ENCODE measurements at places on chromosomes 16 and 17.

- DNase-seq, result peak; percentile 94
Measured at GRCh38 chr17:65547253-65547670, 14.2 kb downstream of the AXIN2 start.

DNA sequence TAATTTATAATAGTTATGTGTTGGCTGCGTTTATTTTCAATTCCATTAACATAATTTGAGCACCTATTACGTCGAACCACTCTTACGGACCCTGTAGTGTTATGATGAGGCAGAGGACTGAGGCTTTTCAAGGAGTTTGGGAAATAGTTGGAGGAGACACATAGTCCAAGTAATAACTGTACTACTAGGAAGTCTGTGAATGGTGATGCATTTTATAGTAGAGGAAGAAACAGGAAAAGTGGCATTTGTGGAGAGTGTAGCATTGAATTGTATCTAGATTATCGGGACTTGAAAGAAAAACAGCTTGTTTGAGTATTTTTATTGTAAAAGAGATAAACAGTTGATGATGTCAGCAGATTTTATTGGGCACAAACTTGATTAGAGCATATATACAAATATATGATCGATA, 1.7 kb downstream of the NFATC3 start:
- no peak for DNase-seq

GRCh38 chr16:49587511-49587910, 213.9 kb downstream of the C16orf78 start:
- no peak for DNase-seq

- peak; percentile 5 for DNase-seq
Measured at GRCh38 chr16:47142486-47142820, 1.3 kb downstream of the NETO2 start.

GRCh38 chr16:11200592-11200991, 55.4 kb downstream of the SOCS1 start:
- DNase-seq, result no peak

GRCh38 chr17:28807925-28808634, 34.5 kb downstream of the FAM222B start:
- no peak for DNase-seq

DNA sequence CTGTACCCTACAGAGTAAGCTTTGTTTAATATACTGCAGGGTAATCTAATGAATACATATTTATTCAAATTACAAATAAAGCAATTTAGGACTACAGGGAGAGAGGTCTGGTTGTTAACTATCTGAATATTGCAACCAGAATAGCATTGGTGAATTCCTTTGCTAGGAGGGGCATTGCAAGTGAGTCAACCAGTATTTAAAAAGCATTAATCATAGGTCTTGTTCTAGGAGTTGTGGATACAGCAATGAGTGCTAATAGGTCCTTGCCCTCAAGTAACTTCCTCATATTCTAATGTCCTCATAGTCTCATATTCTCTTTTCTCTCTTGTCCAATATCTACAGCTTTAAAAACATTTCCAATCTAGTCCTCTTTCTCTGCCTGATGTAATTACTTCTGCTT, 531.4 kb downstream of the CDH11 start:
- DNase-seq, result no peak

DNA sequence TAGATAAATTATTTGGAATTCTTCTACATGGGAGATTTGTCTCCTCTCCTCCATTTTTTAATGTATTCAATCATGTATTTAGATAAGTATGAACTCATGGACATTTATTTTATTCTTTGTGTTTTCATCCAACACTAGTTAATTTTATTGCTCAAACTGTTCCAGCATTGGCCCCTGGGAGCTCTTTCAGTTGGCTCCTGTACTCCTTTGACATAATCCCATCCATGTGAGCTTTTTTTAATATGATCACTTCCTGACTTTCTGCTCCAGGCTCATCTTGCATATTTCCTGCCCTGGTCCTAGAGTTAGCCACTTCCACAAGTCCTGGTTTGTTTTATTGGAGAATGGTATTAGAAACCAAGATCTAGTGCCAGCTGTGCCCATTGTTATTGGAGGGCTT, 419.0 kb upstream of the CDH11 start:
- no peak for DNase-seq

DNA sequence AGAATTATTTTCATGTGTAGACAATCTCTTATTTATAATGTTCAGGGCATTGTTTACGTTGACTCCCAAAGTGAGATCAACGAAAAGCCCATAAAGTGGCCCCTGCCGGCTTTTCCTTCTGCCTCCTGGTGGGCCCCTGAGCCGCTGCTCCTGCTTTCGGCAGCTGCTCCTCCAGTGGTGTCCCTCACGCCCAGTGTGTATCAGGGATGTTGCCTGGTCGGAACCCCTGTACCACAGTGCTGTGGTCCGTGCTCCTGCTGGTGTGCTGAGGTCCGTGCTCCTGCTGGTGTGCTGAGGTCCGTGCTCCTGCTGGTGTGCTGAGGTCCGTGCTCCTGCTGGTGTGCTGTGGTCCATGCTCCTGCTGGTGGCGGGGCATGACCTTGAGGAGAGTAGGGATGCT, 107.6 kb downstream of the BANP start:
- no peak for DNase-seq

DNA sequence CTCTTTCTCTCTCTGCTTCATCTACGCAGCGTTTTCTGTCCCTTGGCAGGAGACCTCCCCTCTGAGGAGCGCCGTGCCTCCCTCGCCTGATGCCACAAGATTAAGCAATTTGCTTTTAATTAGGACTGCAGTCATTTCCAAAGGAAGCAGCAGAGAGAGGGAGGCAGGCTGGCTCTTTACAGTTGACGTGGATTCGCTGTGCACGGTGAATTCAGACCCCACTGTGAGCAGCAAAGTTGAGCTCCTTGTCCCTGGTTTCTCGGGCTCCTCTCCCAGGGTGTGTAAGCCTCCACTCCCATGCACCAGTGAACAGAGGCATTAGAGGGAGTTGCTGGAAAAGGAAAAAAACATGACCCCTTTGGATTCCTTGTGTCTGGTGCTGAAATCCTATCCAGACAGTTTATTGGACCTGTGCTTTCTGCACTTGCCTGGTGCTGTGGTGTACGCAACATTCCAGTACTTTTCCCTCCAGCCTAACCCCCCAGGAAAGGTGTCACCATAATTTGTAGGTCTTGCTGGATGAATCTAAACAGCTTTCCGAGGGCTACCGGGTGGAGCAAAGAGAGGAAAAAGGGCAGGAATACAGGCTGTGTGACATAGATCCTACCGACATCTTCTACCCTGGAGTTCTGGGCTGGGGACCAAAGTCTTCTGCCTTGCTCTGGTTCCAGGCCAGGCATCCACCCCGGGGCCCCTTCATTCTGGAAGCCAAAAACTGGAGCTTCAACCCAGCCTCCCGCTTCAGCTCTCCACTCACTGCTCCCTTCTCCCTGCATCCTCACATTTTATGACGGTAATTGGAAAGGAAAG, 171.0 kb downstream of the MAF start:
- DNase-seq, result no peak

GRCh38 chr16:1980030-1980769, 1.1 kb downstream of the NOXO1 start:
- DNase-seq, result no peak

DNA sequence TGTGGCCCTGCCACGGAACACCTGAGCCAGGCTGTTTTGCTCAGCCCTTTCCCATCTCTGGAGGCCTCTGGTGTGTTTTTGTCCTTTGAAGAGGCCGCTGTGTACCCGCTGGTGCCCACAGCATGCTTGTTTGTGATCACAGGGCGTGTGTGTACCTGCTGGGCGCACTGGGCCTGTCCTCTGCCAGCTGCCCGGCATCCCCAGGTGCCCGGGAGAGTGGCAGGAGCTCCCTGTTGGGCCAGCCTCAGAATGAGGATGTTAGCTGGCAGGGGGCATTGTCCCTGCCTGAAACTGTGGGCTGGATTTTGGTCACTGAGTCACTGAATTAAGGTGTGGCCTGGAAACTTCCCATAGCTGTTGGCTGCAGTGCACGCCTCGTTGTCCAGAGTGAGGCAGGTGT, 31.1 kb downstream of the BAIAP2 start:
- DNase-seq, result no peak

- DNase-seq, result no peak
Measured at GRCh38 chr16:88010343-88010967, 59.2 kb downstream of the BANP start.

- DNase-seq, result no peak
Measured at GRCh38 chr16:74071996-74072535, 224.5 kb upstream of the PSMD7 start.

GRCh38 chr16:12818326-12818725, 14.6 kb upstream of the CPPED1 start:
- no peak for DNase-seq

- no peak for DNase-seq
Measured at GRCh38 chr17:82867763-82868325, 28.0 kb upstream of the ZNF750 start.

- DNase-seq, result no peak
Measured at GRCh38 chr17:2362881-2363280, 25.6 kb downstream of the SGSM2 start.

DNA sequence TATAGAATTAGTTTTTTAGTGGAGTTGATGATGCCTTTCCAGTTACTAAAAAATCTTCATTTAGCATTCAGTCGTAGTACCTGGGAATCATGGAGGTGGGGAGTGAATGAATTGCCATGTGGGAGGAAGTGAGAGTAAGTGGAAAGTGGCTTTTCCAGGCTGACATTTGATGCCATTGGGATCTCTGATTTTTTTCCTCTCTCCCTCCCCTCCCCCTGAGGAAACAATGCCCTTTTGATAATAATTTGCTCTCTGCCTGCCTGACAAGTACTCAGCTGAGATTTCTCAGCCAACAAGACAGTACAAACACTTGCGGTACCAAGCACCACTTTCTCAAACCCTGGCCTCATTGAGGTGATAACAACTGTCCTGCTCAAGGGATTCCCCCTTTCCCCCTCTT, 2.2 kb downstream of the UBE2Z start:
- no peak for DNase-seq

DNA sequence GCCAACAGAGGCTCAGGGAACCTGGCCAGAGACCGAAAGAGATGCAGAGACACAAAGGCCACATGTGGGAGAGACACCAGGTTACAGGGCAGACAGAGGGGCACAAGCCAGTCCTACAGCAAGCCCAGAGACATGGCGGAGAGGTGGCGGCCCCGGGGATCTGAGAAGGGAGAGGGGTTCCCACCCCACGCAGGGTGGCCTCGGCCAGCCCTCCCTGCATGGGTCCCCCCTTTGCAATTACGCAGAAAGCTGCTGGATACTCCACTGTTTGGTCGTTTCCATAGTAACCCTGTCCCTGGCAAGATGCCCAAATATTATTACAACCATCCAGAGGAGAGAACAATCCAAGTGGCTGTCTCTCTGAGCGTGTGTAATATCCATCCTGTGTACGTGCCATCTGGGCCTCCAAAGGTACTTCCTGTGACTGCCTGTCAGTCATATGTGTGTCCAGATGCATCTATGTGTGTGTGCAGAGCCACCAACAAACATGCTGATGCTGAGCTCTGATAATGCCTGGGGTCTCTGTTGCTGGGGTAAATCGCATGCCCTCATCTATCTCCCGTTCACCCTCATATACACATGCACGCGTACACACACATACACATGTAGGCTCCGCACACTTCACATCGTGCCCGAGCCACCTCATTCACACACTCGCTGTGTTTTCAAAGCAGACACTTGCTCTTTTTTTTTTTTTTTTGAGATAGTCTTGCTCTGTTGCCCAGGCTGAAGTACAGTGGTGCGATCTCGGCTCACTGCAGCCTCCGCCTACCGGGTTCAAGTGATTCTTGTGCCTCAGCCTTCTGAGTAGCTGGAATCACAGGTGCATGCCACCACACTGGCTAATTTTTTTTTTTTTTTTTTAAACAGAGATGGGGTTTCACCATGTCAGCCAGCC, 5.5 kb downstream of the PCGF2 start:
- peak; percentile 91 for DNase-seq

GRCh38 chr17:49003557-49004511, 6.6 kb downstream of the IGF2BP1 start:
- DNase-seq, result peak; percentile 72

DNA sequence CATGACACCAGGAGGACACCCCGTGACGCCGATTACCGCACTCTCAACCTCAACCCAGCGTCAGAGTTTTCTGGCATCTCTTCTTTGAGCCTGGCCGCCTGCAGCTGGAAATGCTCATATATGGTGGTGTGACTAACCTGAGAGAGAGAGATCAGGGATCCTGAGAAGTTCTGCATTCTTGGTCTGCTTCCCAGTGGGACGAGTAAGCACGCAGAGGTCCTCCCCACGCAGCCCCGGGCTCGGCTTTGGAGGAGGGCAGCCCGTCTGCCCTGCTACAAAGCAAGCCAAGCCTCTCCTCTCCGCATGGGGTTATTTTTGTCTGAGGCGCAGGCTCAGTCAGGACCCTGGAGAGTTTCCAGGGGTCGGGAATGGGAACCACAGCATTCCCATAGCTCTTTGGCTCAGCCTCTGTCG, 16.5 kb downstream of the CRISPLD2 start:
- peak; percentile 62 for DNase-seq

DNA sequence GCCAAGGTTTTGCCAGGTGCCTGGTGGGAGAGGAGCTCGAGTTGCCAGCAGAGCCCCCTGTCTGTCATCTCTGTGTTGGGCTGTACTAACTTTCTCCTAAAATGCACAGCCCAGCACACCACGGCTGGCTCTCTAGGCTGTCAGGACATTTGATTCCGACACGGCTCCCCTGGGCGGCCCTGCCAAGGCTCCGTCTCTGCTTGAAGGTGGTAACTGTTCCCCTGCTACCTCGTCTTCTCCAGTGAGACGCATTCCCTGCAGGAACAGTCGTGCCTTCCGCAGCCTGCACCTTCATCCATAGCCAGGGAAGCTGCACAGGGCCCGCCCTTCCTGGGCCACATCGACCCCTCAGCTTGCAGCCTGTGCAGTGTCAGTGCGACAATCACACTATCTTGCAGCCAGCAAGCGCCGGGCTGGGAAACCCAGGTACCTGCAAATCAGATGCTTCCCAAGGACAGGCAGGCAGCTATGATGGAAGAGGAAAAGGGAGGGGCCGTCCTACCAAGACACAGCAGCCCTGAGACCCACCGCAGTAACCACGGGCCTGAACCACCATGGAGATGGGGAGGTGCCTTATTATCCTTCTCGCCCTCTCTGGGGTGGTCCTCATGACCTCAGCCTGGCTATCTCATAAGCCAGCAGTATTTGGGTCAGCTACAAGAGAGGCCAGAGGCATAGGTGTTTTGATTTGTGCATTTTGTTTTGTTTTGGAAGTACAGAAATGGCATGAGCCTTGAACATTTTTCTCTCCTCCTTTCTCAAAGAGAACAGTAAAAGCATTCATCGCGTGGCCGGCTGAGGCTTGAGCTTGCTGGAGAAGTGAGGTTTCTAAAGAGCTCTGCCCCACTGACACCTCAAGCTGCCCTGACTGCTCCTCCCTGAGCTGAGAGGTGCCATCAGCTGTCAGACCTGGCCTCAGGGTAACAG, 361.7 kb upstream of the TNRC6C start:
- DNase-seq, result no peak

DNA sequence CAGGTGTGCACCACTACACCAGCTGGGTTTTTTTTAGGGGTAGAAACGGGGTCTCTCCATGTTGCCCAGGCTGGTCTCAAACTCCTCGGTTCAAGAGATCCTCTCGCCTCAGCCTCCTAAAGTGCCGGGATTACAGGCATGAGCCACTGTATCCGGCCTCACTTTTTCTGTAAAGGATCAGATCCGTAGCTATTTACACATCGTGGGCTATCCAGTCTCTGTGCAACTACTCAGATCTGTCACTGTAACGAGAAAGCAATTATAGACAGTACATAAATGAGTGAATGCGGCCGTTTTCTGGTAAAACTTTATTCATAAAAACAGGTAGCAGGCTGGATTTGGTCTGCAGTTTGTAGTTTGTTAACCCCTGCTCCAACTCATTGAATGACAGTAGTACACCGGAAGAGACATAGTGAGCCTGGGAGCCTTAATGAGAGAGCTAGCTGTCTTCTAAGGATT, 44.5 kb downstream of the VMP1 start:
- DNase-seq, result no peak

Data from large intestine (tissue), 12 donors.